ENCODE measurements at places on chromosomes 13 and 19. TPM values are rescaled to one million over a fixed set of nuclear protein-coding genes. Genes with fewer than 3 reads are reported as not detected.
A peak's percentile ranks its signal among the peaks of the same experiment; 100 is the strongest.

DNA sequence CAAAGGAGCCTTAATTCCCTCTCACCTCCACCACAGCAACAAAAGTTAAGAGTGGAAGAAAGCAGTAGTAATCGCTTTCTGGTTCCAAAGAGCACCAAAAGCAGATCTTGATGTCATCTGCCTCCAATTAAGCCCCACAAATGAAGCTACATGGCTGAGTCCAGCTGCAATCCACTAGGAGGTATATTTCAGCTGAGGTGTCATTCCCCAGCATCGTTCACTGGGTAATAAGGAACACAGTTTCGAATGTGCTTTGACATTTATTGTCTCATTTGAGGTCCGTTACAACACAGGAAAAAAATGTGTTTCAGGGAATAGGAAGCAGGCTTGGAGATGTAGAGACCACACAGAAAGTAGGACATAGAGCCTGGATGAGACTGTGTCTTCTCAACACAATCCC is 190.4 kb downstream of the DCLK1 start:
- no peak overlapping the region for H3K27ac ChIP-seq
- H3K4me1 ChIP-seq: no peaks in the 10 kb centered on the region
- no peak for DNase-seq
- no peaks in the 10 kb centered on the region for H3K36me3 ChIP-seq
- H3K27me3 ChIP-seq: no peaks in the 10 kb centered on the region

DNA sequence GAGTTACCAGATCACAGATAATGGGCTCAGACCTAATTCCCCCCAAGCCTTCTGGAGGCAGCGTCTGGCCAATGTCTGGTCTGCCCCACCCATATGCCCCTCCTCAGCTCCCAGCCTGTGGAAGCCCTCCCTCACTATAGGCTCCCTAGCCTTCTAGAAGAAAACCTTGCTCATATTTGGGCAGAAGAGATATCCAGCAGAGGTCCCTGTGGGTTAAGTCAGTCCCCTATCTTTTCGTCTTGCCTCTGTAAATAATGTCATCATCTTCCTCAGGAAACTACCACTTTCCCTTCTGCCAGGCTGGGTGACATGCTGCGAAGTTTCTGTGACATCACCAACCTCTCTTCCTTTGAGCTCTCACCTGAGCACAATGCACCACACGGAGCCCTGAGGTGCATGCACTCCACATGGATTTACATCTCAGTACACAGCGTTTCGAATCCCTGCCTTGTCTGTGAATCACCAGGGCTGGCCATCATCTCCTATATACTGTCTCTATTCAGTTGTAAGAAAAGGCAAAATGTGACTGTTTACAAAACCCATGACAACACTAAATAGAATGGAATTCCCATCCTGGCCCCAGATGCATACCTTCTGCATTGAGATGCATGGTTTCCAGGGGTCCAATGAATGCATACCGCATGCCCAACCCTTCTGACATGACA is 112.8 kb downstream of the CRYL1 start:
- H3K4me3 ChIP-seq: no peak overlapping the region
- no peaks in the 10 kb centered on the region for H3K36me3 ChIP-seq

- H3K27ac ChIP-seq: no peak overlapping the region
- no peak overlapping the region for H3K4me3 ChIP-seq
- DNase-seq: no peak
These were observed 57.6 kb upstream of the ZNF527 start for GRCh38 chr19:37313335-37313627.

DNA sequence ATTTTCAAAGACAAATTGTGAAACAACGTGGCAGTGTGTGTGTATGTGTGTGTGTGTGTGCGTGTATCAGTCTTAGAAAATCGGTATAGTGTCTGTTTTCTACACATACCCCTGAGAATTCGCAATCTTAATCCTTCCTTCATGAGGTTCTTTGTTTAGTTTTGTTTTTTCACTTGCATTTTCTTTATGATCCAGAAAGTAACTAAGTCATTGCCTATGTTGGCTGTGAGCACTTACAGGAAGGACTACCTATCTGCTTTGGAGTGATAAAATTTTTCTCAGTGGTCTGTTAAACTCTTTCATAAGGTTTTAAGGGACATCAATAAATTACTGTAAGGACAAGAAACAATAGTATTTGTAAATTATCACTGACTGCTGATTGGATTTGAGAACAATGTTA is 1587.1 kb downstream of the PCDH9 start:
- H3K27ac ChIP-seq: no peak overlapping the region
- H3K4me3 ChIP-seq: no peak overlapping the region
- no peaks in the 10 kb centered on the region for H3K27me3 ChIP-seq
- no peaks in the 10 kb centered on the region for H3K4me1 ChIP-seq
- DNase-seq: no peak

DNA sequence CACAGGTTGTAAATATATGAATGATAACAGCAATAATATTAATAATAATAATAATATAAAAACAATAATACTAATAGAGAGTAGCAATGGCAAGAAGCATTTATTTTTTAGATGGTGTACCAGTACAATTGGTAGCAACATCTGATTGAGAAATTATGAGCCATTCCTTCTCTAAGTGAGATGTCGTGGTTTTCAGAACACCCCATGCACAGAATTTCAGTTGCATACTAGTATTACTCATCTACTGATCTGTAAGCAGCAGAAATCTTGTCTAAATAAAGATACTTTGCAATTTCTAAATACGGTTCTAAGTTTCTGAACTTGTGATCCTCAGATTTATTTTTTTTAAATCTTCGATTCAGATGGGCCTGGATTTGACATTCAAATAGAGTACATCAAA is 788.0 kb upstream of the ATXN8OS start:
- DNase-seq: no peak
- H3K4me1 ChIP-seq: no peaks in the 10 kb centered on the region
- H3K4me3 ChIP-seq: no peak overlapping the region

DNA sequence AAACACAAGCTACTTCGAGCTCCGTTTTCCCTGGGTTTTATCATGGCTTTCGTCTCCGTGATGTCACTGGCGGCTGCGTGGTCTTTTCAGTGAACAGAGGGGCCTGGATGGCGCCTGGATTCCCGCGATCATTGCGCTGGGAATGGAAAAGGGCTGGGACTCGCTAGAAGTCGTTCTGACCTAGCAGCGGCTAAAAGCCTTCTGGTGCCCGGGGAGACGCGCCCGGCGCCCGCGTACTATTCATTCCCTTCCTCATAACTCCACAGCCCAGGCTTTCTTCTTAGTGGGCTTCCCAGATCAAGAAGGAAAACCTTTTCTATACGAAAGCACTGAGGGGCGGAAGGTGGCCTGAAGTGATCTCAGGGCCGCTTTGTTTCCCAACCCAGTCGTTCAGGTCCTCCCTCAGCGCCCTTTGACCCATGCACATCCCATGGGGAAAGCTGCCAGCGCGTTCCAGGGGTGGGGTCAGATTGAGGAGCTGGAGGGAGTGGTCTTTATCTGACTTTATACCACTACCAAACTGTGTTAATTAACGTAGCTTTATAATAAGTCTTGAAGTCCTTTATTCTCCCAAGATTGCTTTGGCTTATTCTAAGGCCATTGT is 96.6 kb downstream of the ELF1 start:
- no peak for DNase-seq
- H3K27me3 ChIP-seq: no peaks in the 10 kb centered on the region
- no peaks in the 10 kb centered on the region for H3K36me3 ChIP-seq
- no peak overlapping the region for H3K27ac ChIP-seq
- no peak overlapping the region for H3K4me3 ChIP-seq

KASH5 gene
- total RNA-seq: 2.6 TPM

GRCh38 chr19:10551698-10552301 is 8.1 kb downstream of the ATG4D start:
- no peaks in the 10 kb centered on the region for H3K4me1 ChIP-seq
- DNase-seq: peak; percentile 62
- no peaks in the 10 kb centered on the region for H3K27me3 ChIP-seq
- no peak overlapping the region for H3K4me3 ChIP-seq

DNA sequence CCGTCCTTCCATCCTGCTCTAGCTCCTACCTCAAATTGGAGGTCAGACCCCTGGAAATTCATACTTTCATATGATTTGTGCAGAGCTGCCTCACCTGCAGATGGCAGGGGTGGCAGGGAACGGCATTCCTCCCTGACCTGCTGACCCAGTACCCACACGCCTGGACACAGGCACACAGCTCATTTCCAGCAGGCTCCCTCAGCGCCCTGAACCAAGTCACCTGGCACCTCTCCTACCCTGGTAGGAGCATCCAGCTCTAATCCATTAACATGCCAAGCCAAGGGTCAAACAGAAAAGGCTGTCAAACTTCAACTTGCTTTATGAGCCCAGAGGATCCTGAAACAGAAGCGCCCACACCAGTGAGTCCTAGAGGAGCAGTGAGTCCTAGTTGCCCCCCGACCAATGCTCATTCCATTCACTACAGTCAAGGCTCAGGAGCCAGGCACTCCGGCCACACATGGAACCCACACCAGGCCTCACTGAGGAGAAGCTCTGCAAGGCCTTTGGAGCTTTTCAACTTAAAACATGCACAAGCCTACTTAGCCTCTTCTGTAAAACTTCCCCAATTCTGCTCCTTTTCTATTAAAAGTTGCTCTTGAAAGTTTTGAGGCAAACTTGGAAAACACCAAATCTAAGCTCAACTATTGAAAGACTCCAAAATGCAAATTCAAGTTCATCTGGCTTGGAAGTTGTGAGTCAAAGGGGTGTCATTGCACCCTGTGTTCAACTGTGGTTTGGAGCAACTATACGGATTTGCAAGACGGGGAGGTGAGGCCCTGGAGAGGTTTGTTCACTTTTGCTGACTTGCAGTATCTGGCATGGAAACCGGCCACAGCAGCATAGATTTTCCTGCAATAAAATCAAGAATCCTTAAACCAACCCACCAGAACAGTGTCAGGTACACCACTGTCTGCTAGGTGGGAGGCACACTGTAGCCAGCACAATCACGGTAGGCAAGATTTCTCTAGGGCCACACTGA is 96.7 kb downstream of the CRYL1 start:
- no peaks in the 10 kb centered on the region for H3K27me3 ChIP-seq
- H3K36me3 ChIP-seq: no peaks in the 10 kb centered on the region
- H3K4me1 ChIP-seq: no peaks in the 10 kb centered on the region
- no peak for DNase-seq

DNA sequence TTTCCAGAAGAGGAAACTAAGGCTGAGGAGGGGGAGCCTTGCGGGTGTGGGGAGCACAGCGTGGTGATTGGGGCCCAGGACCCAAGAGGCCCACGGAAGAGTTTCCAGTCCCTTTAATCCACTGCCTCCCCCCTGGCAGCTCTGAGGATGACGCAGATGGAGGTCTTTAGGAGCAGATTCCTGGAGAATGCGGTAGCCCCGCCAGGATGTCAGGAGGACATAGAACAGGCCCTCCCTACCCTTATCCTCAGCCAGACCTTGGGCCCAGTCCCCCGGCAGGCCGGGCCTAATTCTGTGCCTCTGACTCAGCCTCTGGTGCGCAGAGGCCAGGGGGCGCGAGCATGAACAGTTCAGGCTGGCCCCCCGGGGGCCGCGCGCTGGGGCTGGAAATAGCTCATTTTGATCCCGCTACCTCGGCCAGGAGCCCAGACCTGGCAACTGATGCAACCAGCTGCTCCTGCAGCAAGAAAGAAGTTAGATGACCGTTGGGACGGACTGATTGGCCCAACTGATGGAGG is 461 bp upstream of the HSPB6 start:
- DNase-seq: peak; percentile 69
- no peaks in the 10 kb centered on the region for H3K36me3 ChIP-seq
- peaks cover 29% of the 10 kb centered on the region for H3K4me1 ChIP-seq
- no peaks in the 10 kb centered on the region for H3K27me3 ChIP-seq

GRCh38 chr19:14507704-14508542 is 10.3 kb downstream of the DNAJB1 start:
- H3K27ac ChIP-seq: no peak overlapping the region
- H3K4me3 ChIP-seq: no peak overlapping the region
- no peak for DNase-seq

DNA sequence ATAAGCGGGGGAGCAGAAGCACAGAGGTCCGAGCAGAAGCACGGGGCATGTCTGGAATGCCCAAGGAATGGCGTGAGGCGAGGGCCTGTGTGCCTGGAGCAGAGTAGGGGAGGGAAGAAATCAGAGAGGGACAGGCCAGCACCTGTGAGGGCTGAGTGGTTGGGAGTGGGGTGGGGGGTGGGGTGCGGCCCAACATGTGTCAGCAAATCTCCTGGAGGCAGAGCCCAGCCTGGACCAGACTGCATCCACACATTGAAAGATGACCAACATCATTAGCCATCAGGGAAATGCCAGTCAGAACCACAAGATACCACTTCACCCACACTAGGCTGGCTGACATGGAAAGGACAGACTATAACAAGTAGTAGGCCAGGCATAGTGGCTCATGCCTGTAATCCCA is 11.2 kb downstream of the CLASRP start:
- no peak overlapping the region for H3K4me3 ChIP-seq
- peaks cover 48% of the 10 kb centered on the region for H3K4me1 ChIP-seq
- H3K27ac ChIP-seq: no peak overlapping the region
- no peak for DNase-seq

- no peak overlapping the region for H3K27ac ChIP-seq
- peak; percentile 78 for DNase-seq
- no peak overlapping the region for H3K4me3 ChIP-seq
- H3K36me3 ChIP-seq: peaks cover 21% of the 10 kb centered on the region
- H3K27me3 ChIP-seq: no peaks in the 10 kb centered on the region
These were observed 43.9 kb downstream of the CERS4 start for GRCh38 chr19:8252922-8253589.

TRAPPC2B gene
- total RNA-seq: 8.6 TPM

KCNK6 gene
- 8.6 TPM for total RNA-seq

DNA sequence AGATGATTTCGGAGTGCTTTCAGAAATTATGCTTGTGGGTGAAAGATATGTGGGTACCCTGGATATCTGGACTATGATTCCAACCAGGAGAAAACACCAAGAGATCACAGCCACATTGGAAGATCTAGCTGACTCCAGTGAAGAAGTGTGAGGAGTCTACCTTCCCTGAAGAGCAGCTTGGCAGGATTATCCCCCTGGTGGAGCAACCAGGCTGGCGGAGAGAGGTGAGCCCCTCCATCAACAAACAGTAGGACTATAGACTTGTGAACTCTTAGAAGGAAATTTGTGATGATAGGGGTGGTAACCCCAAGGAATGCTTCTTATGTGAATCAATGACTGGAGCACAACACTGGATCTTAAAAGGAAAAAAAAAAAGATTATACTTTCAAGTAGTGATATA is 47.8 kb upstream of the DIAPH3 start:
- no peak for DNase-seq
- no peak overlapping the region for H3K4me3 ChIP-seq
- no peaks in the 10 kb centered on the region for H3K27me3 ChIP-seq
- H3K27ac ChIP-seq: no peak overlapping the region

- no peak overlapping the region for H3K27ac ChIP-seq
- no peaks in the 10 kb centered on the region for H3K27me3 ChIP-seq
- H3K36me3 ChIP-seq: no peaks in the 10 kb centered on the region
- H3K4me3 ChIP-seq: no peak overlapping the region
- no peaks in the 10 kb centered on the region for H3K4me1 ChIP-seq
- DNase-seq: no peak
These were observed 133.5 kb downstream of the UQCRFS1 start for GRCh38 chr19:29079356-29080032.

DNA sequence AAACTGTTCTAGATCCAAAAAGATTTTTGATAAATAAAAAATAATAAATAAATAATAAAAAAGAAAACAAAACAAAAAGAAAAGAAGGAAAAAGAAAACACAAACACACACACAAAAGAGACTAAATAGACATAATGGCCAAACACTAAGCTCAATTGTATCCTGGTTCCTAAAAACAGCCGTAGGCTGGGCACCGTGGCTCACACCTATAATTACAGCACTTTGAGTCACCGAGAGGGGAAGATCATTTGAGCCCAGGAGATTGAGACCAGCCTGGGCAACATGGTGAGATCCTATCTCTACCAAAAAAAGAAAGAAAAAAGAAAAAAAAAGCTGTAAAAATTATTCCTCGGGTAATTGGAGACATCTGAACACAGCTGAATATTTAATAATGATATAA is 8.9 kb downstream of the ETHE1 start:
- no peaks in the 10 kb centered on the region for H3K4me1 ChIP-seq
- no peaks in the 10 kb centered on the region for H3K36me3 ChIP-seq
- no peak overlapping the region for H3K4me3 ChIP-seq
- H3K27ac ChIP-seq: no peak overlapping the region

TMEM238 gene
- 53.4 TPM for total RNA-seq

CKAP2 gene
- 5.2 TPM for total RNA-seq
